ENCODE measurements at places on chromosomes 3 and 15.

DNA sequence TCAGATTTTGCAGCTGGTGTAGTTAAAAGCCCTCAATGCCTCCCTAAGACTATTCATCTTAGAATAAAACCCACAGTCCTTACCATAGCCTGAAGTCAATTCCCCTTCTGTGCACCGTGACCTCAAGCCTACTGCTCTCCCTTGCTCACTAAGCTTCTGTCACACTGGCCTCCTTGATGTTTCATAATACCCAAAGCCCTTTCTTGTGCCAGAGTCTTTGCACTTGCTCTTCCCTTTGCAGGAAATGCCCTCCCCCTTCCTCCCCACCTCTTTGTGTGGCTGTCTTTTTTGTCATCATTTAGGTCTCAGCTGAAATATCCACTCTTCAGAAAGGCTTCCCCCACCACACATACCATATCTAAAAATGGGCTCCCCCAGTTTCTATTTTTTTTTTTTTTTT is 4.2 kb upstream of the PLEKHO2 start:
- no peak for DNase-seq

DNA sequence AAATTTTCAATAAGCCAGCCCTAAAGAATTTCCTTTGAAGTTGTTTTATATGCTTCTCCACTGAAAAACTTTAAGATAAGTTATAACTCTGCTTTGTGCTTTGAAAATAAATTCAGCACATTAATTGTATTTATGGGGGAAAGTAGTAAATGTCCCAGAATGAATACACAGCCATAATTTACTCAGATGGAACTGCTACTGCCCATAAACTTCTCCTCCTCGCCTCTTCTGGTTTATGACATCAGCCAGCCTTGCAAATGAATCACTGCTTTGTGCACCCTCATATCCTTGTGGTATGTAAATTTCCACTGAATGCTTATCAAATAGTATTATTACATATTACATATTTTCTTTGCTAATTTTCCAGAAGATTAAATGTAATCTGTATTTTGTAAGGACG is 302.0 kb downstream of the DIPK2A start:
- no peak for DNase-seq

DNA sequence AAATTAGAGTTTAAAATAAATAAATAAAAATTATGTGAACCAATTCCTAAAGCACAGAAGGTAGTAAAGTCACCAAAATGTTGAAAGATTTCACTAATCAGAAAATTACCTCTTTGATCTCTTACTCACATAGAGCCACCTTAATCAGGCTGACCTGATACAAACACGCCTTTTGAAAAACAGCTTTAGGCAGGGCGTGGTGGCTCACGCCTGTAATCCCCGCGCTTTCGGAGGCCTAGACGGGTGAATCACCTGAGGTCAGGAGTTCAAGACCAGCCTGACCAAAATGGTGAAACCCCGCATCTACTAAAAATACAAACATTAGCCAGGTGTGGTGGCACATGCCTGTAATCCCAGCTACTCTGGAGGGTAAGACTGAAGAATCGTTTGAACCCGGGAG is 1197.3 kb downstream of the ROBO1 start:
- no peak for DNase-seq

DNA sequence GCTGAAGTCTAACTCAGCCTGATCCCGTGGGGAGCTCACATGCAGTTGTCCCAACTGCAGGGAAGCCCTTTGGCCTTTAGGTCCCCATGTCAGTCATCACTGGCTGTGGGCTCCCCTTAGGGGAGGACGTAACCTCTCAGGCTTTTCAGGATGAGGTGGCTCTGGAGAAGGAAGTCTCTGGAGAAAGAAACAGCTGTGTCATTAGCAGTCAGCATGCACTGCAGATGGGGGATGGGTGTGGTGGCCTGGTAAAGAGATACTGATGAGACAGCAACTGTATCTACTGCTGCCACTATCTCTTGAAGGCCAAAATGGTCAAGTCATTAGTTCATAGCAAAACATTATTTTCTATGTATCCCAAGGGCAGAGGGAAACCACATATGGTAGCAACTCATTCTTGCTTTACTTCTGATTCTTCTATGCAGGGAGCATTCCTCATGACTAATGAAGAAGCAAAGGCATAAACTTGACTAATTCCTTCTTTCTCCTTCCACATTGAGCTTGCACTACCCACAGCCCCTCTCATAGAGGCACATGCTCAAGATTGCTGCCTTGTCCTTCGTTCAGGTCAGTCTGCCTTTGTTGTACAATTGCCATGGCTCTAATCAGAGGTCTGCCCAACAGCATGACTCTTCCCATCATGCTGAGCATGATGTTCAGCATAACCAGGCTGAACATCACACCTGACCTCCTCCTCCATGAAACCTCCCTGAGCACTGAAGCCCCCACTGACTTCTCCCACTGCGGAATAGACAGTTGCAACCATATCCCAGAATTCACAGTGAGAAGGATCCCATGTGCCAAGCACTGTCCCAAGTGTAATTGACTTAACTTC is 47.8 kb upstream of the TMEM158 start:
- DNase-seq, result no peak

- no peak for DNase-seq
Measured at GRCh38 chr15:68587769-68588385, 9.1 kb downstream of the CORO2B start.

GRCh38 chr3:72990701-72991395 is 5.8 kb upstream of the PPP4R2 start:
- DNase-seq, result no peak

- no peak for DNase-seq
Measured at GRCh38 chr3:123110976-123111615, 44.3 kb downstream of the PDIA5 start.

- DNase-seq, result no peak
Measured at GRCh38 chr15:90707489-90707888, 9.7 kb upstream of the BLM start.

GRCh38 chr3:46337911-46338310 is 16.0 kb upstream of the CCR2 start:
- no peak for DNase-seq

DNA sequence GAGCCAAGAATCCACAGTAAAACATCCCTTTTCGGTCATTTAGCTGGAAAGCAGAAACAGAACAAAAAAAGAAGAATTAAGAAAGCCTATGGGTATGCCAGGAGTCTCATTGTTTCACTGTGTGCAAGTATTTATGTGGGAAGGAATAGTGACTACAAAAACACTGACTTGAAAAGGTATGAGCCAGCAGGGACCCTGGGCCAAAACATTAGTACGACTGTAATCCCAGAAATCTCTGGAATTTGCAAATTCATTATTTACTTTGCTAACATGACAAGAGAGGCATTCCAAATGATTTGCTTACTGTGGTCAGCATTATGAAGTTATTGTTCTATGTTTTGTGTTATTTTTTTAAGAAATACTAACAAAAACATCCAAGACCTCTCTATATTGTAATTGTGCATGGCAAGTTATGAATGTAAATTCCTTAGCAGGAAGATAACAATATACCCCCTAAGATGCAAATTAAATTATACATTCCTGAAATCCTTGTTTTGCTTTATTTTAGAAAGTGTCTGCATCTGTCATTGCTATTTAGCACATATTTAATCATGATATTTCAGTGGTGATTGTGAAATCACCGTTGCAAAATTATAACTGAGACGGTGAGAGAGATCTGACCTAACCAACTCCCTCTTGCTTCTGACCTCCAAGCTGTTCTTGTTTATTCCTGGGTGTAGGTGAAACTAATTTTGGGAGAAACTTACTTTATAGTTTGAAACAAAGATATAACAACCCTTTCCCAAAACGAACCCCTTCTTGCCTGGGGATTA is 299.2 kb downstream of the ZPLD1 start:
- no peak for DNase-seq

DNA sequence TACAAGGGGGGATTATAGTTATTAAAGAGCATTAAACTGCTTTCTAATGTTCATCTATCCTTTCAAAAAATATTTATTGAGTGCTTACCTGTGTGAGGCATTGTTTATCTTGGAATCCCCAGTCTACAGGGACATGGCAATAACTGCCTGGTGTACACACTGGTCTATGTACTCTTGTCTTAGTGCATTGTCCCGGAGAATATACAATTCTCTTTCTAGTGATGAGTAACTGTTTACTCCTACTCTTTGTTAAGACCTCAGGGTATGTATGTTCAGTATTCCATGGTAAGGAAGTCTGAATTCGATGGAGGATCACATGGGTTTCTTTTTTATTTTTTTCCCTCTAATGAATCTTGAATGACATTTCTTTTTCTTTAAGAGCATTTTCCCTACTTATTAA is 772.4 kb upstream of the NR2F2 start:
- no peak for DNase-seq

DNA sequence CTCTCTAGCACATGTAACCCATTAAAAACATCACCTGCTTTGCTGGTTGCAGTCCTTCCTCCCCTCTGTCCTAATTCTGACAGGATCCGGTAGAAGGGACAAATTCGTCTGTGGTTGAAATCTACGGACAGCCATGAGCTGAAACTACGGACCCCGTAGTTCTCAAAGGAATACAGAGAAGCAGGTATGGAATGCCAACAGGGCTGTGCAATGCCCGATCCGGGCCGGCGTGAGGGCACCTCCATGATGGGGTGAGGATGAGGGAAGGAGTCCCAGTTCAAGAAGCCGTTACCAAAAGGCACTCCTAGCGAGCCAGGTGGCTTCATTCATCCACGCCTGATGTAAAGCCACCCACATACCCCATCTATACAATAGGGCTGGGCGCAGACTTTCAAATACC is 160.0 kb upstream of the NSMCE3 start:
- DNase-seq, result no peak

DNA sequence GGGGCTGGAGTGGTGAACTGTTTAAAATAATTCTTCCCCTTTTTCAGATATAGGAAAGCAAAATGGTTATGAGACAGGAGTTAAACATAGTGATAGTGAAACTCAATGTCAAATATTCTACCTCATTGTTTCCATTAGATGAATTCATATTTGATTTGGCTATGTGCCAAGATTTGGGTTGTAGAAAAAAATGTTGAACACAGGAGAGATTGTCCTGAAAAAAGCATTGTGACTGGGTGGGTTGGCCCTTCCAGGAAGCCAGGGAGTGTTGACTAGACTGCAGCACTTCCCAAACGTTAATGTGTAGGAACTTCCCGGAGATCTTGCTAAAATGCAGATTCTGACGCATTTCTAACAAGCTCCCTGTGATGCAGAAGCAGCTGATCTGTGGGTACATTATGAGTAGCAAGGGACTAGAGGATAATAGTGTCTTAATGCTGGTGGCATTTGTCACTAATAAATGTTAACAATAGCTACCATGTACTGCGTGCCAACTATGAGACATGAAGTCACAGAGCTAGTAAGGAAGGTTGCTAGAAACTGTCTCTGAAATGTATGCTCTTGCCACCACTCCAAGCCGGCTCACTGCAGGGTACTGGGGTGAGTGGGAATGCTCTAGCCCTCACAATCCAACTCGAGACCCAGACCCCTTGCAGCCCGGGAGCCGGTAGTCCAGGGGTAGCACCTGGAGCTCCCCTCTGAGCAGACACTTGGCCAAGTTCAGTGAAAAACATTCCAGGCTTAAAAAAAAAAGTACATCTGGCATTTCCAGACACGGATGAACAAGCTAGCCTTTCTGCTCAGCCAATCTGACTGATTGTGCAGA is 120.6 kb downstream of the CD47 start:
- DNase-seq, result no peak

- no peak for DNase-seq
Measured at GRCh38 chr3:136882571-136882970, 20.6 kb downstream of the NCK1 start.

DNA sequence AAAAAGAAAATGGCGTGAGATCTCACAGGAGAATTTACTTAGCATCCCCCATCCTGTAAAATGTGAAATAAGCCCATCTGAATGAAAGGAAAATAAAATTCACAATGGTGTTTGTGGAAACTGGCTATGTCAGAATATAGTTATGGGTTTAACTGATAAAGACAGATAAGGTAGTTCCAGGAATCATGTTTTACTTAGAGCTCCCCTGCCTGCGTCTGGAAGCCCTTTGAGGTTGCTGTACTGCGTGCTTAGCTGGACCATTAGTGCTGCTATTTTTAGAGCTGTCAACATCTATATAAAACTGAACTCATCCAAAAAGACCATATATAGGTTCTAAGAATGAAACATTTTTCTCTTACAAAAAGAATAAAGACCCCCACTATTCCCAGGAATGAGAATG is 130.8 kb downstream of the LSAMP start:
- DNase-seq, result no peak

DNA sequence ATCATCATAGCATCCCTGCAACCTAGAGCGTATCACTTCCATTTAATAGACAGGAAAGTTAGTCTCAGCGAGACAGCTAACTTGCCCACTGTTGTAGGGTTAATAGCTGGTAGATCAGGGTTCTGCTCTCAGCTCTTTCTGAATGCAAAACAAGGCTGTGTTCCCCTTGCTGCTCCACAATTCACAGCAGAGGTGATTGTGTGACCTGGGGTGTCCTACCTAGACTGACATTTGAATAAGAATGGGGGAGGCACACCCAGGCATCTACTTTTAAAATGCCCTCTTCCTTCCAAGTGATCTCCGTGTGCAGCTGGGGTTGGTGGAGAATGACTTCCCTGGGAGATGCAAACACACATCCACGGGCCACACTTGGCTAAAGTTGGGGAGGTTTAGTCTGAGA is 43.0 kb upstream of the CACNA2D3 start:
- DNase-seq, result no peak
